Urothelium cell line (cell line): ENCODE measurements at places on chromosomes 2 and 18.

DNA sequence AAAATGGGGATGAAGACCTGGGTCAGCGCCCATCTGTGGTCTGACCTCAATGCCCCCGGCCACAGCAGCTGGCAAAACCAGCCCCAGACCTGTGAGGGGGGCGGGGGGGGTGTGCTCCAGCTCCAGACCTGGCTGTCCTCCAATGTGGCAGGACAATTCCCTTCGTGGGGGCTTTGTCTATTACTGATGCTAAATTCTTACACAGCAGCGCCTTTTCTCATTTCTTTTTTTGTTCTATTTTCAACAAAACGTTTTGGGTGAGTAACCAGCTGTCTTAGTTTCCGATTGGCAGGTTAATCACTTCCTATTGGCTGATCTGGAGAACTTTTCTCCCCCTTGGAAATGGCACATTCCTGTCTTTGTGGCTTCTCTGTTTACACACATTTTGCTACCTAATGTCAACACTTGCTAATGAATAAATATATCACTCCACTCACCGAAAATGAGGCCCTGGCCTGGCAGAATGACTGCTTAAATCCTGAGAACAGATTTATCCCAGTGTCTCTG lies 4.4 kb downstream of the SMAD7 start:
- DNase-seq, result no peak

- no peak for DNase-seq
These were observed 166.9 kb downstream of the PDE11A start for GRCh38 chr2:177905640-177906039.

- DNase-seq, result peak; percentile 44
These were observed 278.4 kb upstream of the SPRED2 start for GRCh38 chr2:65710779-65711295.

DNA sequence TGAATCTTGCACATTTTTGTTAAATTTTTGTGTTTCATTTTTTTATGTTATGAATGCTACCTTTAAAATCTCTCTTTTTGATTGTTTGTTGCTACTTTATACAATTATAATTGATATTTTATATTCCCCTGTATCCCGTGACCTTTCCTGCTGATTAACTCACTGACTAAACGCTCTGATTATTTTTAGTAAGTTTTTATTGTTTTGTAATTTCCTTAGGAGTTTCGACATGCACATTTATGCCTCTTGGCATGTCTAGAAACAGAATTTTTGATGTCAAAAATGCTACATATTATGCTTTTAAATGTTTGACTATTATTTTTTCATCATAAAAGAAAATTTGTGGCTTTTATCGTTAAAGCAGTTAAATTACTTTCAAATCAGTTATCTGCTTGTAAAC lies 1131.6 kb upstream of the TMEFF2 start:
- DNase-seq, result no peak

GRCh38 chr2:233681521-233682099 lies at the start of gene UGT1A7:
Gene UGT1A7 (plus strand): TSS chr2:233681901. CDS start chr2:233681938, 37 bp downstream.
- DNase-seq, result no peak

- no peak for DNase-seq
These were observed 286.4 kb downstream of the SLC8A1 start for GRCh38 chr2:40165509-40165844.

DNA sequence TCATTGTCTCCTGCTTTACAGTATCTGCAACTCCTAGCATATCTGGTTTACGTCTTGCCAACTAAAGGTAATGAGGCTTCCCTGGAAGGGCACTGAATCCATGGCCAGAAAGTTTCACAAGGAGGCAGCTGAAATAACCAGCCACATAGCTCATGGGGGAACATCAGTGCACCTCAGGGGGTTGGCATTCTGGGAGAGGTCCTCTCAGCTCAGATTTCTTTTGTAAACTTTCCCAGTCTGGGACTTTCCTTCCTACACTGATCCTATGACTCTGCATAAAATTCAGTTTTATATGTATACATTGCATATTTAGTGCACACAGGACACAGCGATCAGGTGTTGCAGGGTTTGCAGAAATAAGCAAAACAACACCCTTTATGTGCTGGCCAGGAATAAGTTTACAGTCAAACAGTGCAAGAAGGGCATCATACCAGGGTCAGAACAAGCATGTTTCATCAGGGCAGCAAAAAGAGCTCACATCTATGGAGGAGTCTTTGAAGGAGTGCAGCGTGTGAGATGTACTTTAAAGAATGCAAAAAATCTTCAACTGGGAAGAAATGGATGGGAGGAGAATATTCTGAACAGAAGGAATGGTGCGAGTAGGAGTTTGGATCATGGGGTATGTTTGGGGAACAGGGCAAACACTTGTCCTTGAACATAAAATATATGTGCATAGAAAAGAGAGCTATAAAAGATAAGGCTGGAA lies 240.6 kb upstream of the RAB12 start:
- DNase-seq, result no peak

DNA sequence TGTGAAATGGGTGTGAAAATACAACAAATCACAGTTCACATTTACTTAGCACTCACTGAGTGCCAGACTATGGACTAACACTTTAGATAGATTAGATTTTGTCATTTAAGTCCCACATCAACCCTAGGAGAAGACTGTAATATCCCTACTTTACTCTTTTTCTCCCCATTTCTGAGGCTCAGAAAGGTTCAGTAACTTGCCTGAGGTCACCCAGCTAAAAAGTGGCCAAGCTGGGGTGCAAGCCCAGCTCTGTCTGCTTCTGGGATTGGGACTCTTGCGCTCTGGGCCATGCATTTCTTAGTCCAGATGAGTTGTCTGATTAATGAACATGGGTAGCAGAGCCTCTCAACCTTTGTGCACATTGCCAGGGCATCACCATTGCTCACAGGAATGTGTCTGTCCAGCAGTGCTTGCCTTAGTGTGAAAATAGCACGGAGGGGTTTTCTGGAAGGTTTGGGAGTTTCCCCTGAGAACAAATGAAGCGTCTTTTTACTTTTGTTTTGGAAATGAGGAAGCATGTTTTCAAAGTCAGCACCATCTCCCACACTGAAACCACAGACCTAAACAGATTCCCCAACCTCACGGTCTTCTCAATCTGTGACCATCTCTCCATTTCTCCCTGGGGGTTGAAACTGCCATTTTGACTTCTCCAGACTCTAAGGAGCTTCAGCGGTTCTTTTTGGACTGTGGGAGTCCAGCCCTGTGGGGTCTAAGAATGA lies 31.9 kb downstream of the NRP2 start:
- DNase-seq, result no peak

DNA sequence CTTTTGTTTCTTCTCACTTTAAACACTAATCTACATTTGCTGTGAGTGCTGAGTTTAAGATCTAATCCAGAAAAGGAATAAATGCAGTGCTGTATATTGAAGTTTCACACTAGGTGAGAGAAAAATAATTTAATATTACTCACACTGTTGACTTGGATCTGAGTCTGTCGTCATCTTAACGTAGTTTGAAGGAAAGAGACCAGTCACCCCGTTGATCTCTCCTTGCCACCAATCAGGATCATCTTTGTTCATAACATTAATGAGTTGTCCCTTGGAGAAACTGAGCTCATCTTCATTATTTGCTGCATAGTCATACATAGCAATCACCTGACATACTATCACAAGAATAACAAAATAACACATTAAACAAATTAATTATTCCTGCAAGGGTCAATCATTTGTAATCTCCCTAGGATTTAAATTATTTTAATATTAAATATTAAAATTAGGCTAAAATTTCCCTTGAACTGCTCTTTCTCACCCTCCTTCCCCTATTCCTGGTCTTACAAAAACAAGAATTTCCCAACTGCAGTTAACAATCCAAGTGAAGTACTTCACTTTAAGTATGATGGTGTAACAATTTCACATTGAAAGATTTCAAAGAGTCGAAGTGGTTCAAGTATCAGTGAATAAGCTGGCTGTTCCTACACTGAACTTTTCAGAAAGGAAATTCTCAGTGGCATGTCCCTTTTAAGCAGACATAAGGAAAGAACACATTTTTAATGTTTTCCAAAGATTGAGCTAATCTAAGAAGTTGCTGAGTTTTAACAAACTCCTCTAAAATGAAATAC lies 71.3 kb downstream of the FAM228A start:
- no peak for DNase-seq

DNA sequence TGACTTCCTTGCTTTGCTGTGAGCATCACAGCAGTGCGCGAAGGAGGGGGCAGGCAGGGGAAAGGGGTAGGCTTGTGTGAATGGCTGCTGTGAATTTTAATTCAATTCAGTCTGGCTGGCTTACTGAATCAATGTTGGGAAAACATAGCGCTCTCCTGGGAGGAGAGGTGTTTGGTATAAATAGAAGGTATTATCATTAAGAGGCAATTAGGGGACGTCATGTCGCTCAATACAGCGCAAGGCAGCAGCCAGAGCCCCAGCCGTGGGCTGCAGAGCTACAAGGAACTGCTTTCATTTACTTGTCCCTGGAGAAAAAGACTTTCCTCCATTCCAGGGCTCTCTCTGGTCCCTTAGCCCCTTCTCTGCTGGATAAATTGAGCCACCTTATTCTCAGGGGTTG lies 181.4 kb upstream of the MSH6 start:
- no peak for DNase-seq

- DNase-seq, result peak; percentile 17
These were observed 36.1 kb downstream of the INSIG2 start for GRCh38 chr2:118124288-118124891.

GRCh38 chr18:30361864-30362540 lies 680.5 kb downstream of the DSC3 start:
- no peak for DNase-seq

DNA sequence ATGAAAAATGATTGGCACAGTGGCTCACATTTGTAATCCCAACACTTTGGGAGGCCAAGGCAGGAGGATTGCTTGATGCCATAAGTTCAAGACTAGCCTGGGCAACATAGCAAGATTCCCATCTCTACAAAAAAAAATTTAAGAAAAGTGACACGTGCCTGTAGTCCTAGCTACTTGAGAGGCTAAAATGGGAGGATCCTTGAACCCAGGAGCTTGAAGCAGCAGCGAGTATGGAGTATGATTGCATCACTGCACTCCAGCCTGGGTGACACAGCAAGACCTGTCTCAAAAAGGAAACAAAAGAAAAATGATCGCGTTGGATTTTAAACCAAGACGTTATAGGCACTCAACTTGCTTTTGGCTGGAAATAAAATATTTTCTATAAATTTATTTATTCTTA lies 37.8 kb upstream of the CREB1 start:
- no peak for DNase-seq

DNA sequence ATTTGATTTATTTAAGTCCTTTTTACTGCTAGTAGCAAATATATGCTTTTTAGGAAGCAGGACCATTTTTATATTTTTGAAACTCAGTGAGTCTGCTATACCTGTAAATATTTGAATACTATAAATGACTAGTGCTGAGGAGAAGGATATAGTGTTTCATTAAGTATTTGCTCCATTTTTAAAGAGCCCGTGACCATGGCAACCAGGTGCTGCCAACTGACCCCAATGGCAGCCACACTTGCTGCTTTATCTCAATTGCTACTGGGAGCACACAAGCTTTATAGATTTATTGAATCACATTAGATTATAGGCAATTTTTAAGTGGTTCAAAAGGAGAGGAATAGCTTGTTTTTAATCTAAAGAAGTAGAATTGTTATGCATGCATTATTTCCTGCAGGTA lies 142.0 kb downstream of the SCG2 start:
- no peak for DNase-seq

GRCh38 chr2:77458216-77458615 lies 64.0 kb downstream of the LRRTM4 start:
- no peak for DNase-seq

DNA sequence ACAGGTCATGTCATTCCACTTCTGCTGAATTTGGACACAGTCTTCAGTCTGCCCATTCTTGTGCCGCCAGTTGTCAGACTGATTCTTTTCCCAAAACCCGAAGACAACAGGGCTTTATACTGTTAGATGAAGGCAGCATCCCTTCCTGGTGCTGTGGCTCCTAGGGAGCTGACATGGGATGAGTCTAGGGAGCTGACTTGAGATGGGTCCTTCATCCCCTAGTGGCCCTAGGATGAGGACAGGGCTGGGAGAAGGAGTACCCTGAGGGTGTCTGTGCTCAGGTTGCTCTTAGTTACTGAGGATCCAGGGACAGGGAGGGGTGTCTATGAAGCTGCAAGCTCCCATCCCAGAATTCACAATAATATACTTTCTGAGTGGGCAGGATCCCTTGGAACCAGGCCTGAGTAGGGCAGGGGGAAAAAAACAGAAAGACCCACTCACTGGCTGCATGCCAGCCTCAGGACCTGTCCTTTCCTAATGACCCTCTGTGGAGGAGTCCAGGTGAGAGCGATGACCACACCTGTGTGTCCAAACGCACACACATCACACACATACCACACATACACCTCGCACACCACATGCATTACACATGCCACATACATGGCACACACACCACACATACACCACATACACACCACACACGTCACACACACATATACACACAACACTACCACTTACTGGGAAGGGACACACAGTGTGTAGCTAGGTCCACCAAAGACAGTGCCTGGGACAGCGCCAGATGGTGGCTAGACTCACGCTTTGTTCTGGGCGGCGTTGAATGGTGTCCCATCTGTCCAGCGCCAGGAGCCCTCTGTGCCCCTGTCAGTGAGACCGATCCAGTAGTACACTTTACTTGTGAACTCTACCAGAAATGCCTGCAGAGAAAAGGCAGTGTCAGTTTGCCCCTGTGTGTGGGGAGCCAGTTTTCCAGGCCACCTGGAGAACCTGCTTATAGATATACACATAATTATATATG lies 11.1 kb downstream of the CLEC4F start:
- DNase-seq, result no peak

DNA sequence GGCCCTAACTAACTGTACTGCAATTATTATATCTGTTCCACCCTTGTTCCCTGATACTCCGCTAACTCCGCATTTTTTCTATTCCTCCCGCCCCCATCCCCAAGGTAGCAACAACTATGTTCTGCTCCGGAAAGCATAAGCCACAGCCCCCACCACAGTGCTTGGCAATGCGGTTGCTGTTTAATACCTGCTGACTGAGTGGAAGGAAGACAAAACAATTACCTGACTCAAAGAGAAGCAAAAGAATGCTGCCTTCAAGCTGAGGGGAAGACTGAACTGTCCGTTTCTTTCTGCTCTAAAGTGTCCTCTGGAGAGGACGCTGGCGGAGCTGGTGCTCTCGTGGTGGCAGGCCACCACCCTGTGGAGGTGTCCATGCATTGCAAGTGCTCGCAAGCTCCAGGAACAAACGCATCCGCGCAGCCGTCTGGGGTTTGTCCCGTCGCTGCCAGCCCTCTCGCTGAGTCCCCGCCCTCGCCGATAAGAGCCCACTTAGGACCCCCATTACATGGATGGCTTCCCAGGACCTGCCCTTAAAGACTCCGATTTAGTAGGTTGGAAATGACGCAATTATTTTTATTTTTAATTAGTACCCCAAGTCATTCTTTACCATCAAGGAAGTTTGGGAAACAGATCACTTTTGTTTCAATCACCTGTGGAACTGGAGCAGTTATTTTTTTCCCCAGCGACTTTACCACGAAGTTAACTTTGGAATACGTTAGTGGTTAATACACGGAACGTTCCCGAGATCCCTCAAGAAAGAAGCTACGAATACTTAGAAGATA lies 1.6 kb upstream of the MYL12A start:
- peak; percentile 97 for DNase-seq
